Left lobe of liver (tissue), 2 donors: ENCODE measurements at places on chromosomes 1 and 21.

GRCh38 chr1:177969825-177970371 lies at the start of gene SEC16B:
TSS of gene SEC16B (minus strand) at chr1:177970058. CDS start at chr1:177967981, 2,077 bp downstream.
- DNase-seq, result peak; percentile 91

DNA sequence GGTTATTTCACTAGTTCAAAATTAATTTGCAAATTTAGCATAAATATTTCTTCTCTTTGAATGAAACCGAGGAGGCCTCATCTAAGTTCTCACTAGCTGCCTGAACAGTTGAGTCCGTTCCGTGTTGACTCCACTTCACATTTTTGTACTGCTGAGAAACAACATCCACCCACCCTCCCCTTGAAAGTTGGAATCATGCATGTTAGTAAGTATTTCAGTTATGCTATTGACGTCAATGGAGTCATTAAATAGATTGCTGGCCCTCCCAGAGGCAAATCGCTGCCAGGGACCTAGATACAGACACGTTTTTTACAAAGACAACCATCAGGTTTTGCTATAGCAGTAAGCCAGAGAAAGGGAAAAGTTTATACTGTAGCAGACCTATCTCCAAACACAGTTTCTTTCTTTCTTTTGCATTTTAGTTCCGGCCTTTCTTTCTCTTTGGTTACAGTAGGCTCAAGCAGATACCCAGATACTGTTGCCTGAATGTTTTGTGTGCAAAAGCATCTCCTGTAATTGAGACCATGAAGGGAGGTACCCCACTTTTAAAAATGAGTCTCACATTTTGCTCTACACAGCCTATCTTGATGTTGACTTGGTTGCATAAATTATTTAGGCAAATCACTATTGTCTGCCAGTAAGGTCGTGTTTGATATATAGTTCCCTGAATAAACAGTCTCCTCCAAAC lies 262.6 kb upstream of the SGIP1 start:
- DNase-seq, result peak; percentile 84

- DNase-seq, result no peak
These were observed 83.0 kb downstream of the RRAGC start for GRCh38 chr1:38776466-38777065.

- DNase-seq, result no peak
These were observed 3.5 kb downstream of the PTCH2 start for GRCh38 chr1:44839576-44839975.

DNA sequence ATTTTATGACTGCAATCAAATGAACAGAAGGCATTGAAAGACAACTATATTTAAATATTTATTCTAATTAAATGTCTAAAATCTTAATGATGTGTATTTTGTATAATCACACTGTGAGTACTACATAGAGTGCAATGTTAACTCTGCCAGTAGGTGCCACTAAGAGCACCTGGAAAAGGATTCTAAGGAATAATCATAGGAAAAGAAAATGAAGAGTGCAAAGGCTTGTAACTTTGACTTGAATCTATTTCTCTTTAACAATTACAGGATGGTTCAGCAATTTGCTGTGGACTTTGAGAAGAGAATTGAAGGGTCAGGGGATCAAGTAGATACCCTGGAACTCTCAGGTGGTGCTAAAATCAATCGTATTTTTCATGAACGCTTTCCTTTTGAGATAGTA lies 200.4 kb downstream of the DNM3 start:
- no peak for DNase-seq
